ENCODE measurements at places on chromosomes 7 and 10.
A peak's percentile ranks its signal among the peaks of the same experiment; 100 is the strongest.

GRCh38 chr7:84446991-84447480 lies 252.4 kb upstream of the SEMA3A start:
- DNase-seq = no peak

- DNase-seq = no peak
Measured at GRCh38 chr7:77226357-77226839, 26.8 kb upstream of the FGL2 start.

DNA sequence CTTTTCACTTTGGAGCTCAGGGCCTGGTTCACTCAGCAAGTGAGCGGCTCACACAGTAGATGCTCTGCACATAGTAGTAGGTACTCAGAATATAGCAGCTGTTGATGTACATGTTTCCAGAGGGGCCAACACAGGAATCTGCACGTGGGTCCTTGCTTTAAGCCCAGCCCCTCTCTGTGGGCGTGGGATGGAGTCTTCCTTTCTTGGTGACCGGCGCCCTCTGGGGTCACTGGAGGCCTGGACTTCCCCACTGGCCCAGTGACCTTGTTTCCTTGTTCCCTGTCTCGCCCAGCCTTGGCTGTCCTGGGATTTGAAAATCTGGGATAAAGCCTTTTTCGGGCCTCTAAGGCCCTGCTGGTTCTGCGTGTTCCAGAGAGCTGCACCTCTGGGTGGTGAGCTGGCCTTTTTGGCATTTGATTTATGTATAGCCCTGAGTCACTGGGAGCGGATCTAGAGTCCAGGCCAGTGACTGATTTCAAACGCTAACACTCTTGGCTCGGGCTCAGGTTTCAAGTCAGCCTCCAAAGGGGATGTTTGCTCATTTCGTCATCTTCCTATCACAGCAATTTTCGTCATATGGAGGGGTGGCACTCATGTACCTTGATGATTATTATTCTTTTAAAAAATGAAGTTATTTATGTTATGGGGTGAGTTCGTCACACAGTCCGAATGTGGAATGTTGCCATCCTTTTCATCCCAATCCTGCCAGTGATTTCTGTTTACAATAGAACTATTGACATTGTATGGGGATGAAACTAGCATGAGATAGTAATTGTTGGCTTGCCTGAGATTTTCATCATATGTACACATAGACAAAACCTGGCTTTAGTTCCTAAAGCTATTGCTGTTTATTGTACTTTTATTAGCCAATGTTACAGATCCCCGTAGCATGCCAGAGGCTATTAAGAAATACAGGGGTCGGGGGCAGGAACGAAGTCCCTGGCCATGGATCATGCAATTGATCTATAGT lies 65.5 kb downstream of the CUX1 start:
- no peak for DNase-seq

DNA sequence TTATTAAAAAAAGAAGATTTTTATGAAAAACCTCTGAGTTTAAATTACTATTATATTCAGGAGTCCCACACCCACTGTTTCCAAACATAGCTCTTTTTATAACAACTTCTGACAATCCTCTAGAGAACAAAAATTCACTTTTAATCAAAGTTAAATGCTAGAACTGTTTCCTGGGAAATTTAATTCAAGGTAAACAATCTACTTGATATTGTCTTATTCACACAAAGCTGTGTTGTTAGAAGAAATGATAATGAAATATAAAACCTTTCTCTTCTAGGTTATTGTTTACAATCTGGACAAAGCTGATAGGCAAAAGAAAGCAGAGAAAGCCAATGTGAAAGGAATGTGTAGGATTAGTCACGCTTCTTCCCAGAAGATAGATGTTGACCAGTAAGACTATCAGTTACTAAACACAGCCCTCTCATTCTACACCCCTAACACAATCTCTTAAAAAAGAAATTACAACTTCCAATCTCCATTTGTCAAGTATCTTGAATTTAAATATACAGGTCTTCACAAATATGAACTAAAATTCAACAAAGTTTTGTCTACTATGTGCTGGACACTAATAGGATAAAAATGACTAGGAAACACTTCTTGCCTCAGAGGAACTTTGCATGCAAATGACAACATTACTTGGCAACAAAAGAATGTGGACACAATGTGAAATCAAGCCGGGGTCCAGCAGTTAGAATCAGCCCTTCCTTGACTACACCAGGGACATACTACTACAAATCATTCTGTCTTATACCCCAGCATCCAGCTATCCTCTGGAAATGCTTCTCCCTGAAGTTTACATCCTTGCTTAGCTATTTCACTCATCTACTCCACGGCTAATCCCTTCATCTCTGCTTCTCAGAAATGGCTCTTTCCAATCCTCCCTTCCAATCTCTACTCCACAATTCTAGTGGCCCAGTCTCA lies 123.7 kb downstream of the IMMP2L start:
- DNase-seq = no peak

GRCh38 chr7:106952001-106952657 lies 87.0 kb downstream of the PIK3CG start:
- no peak for DNase-seq

- DNase-seq = no peak
Measured at GRCh38 chr7:14734839-14735321, 167.7 kb downstream of the DGKB start.

DNA sequence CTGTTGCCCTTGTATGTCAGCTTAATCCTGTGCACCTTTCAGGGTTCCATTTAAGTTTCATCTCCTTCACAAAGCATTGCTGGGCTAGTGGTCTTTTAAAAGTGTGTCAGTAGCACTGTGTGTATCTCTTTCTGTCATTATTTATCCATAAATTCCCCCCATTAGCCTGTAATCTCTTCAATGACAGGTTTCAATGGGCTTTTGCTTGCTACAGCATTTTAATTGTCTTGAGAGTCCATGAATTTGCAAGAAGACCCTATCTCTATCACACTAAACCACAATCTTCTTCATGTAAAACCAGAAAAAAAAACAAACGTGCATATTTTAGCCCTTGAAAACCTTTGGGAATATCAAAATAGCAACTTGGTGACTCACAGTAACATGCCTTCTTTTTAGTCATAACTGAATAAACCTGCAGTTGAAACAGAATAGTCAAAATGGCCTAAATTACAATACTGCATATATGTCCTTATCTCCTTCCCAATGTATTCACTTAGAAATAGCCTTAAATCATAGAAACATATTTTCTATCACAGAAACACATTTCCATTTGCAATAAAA lies 118.6 kb downstream of the PON1 start:
- DNase-seq = no peak

DNA sequence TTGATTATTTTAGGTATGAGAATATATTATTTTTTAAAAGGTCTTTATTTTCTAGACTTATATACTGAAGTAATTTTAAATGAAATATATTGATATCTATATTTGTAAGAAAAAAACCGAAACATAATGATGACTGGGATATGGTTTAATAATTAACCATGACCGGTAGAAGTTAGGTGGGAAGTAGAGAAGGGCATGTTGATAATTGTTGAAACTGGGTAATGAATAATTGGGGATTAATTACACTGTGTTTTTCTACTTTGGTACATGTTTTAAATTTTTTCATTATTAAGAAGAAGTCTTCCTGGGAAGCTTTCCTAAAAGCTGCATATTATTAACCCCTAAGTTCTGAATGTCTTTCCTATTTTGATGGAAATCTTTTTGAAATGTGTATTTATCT lies 16.3 kb downstream of the TSPAN12 start:
- DNase-seq = no peak

DNA sequence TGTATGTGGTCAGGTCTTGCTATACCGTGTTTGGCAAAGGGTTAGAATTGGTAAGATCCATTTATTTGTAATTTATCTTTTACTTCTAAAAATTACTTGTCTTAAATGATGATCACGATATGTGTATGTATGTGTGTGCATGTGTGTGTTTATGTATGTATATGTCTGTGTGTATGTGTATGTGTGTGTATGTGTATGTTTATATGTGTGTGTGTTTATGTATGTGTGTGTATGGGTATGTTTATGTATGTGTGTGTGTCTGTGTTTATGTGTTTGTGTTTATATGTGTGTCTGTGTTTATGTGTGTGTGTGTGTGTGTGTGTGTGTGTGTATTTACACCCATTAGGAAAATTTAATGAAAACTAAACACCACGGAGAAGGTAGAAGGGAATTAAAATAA lies 176.9 kb upstream of the FZD8 start:
- no peak for DNase-seq

GRCh38 chr7:22252936-22253536 lies 103.9 kb downstream of the RAPGEF5 start:
- DNase-seq = no peak

DNA sequence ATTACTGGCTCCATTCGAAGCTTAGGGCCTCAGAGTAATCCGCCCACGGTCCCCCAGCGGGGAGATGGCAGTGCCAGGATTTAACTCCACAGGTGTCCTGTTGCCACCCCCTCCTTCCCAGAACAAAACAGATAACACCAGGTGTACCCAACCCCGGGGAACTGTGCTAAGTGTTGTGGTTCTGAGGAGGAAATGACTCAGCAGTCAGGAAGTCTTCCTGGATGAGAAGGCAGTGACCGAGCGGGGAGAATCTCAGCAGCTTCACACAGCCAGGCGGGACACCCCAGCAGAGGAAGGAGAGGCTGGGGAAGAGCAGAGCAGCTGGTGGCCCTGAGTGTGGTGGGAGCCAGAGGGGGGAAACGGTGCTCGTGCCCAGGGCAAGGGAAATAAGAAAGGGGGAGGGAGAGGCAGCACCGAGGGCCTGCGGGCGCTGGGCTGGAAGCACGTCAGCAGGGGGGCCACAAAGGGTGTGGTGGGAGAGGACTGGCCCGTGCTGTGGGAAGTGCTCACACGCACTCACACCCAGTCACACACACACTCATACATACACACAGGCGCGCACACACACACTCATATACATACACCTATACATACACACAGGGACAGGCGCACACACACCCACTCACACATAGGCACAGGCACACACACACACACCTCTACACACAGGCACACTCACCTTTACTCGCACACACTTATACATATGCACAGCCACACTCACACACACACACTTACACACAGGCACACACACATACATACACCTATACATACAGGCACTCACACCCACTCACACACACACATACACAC lies 59.8 kb upstream of the CHST15 start:
- DNase-seq = peak; percentile 69

DNA sequence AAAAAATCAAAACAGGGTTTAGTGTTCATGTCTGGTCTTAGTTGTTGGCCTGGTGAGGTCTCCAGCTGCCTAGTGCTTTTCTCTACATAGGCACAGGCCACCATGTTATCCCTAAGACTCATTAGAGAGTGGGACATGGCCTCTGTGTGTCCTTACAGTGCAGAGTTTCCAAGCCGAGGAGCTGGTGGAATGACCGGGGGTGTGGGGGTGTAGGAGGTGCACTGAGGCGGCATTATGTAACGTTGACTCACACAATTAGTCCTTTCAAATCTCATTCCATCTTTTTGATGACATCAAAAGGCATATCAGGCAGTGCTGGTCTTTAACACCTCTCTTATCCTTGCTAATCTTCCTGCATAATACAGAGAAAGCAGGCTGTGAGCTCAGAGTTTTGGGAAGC lies 71.3 kb downstream of the MTPN start:
- no peak for DNase-seq

GRCh38 chr10:87547734-87548311 lies 43.1 kb downstream of the MINPP1 start:
- DNase-seq = no peak

DNA sequence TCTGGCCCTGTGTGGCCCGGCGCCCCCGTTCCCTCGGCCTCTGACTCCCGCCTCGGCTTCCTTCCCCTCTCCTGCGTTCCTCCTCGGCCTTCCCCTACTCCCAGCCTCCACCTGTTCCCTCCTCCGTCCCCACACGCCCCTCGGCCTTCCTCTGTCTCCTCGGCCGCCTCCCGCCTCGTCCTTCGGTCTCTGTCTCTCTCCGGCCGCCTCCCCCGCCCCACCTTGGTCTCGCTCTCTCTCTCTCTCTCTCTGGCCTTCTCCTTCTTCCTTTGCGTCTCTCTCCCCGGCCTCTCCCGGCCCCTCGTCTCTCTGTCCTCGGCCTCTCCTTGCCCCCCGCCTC lies 588 bp downstream of the GET4 start:
- no peak for DNase-seq

- DNase-seq = no peak
Measured at GRCh38 chr10:31383810-31384588, 65.0 kb downstream of the ZEB1 start.

GRCh38 chr7:99357701-99358490 lies 16.6 kb upstream of the ARPC1B start:
- no peak for DNase-seq

- DNase-seq = no peak
Measured at GRCh38 chr7:12493863-12494686, 76.4 kb upstream of the SCIN start.

DNA sequence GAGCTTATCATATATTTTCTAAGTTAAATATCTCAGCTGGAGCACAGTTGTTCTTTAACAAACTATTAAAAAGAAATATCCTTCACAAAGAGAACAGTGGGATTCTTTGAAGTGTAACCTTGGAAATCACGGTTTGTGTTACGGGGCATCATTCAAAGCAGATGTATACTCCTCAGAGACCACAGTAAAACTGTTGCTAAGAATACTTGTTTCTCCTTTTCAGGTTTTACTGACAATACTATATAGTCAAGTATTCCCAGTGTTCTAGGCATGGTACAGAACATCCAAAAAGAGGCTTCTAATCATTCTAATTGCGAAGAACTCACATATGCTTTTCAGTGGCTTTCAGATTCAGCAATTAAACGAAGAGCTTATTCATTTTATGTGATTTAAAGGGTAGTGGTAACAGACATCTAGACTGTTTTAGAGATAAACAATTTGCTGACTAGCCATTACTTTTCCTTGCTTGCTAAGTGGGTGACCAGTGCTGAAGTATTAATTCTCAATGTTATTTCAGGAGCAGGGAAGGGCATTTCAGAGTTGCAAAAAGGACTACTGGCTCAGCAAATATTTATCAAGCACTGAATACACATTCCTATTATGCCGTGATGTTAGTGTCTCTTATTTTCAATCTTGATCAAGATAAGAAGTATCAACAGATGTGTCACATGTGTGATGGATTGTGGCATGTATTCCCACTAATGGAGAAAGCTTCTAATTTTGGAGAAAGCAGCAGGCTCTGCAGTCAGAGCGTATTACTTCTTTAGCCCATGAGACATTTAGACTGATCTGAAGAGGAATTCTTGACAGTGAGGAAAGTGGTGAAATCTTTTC lies 236.8 kb downstream of the RNLS start:
- no peak for DNase-seq

- DNase-seq = peak; percentile 67
Measured at GRCh38 chr10:92240289-92241157, 50.4 kb downstream of the CPEB3 start.

All from left forelimb (tissue), 1 donor.